Stimulated activated CD8-positive, alpha-beta memory T cell treated with anti-CD3 and anti-CD28 coated beads, Interleukin-4, amount 100 ng/mL, for 4 hours (primary cell): ENCODE measurements at places on chromosomes 11 and 22.

DNA sequence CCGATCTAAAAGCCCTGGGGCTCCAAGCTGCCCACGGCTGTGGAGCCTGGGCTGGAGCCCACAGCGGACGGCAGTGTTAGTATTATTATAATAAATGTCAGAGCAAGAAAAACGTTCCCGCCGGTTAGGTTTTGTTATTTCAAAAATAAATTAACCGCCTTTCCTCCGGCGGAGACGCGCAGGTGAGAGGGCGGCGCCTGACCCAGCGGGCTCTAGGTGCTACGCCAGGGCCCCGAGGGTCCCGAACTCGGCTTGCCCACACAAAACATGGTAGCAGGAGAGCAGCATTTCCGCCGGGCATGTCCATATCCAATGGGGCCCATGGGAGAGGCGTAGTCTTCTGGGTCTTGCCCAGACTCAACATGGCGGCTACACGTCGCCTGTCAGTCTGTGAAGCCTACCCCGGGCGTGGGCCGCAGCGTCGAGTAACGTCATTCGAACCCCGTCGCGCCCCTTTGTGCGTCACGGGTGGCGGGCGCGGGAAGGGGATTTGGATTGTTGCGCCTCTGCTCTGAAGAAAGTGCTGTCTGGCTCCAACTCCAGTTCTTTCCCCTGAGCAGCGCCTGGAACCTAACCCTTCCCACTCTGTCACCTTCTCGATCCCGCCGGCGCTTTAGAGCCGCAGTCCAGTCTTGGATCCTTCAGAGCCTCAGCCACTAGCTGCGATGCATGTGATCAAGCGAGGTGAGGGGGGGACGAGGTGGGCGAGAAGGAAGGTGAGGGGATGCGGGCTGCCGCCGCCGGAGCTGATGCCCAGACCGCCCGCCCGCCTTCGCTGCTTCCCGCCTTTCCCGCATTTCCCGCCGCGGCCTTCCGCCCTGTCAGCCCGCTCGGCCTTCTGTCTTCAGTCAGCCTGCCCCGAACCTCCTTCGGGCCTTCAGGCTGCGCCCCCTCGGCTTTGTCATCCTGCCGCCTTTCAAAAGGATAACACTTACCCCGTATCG, at the start of gene RRM1:
RRM1 (plus strand) TSS at position 452 of the 944 bp plus-strand sequence; CDS start at position 666, 214 bp downstream.
- peak; percentile 87 for DNase-seq

- no peak for DNase-seq
Measured at GRCh38 chr11:3137486-3138177, 27.5 kb downstream of the OSBPL5 start.

- no peak for DNase-seq
Measured at GRCh38 chr22:44759430-44760310, 7.3 kb downstream of the ARHGAP8 start.

DNA sequence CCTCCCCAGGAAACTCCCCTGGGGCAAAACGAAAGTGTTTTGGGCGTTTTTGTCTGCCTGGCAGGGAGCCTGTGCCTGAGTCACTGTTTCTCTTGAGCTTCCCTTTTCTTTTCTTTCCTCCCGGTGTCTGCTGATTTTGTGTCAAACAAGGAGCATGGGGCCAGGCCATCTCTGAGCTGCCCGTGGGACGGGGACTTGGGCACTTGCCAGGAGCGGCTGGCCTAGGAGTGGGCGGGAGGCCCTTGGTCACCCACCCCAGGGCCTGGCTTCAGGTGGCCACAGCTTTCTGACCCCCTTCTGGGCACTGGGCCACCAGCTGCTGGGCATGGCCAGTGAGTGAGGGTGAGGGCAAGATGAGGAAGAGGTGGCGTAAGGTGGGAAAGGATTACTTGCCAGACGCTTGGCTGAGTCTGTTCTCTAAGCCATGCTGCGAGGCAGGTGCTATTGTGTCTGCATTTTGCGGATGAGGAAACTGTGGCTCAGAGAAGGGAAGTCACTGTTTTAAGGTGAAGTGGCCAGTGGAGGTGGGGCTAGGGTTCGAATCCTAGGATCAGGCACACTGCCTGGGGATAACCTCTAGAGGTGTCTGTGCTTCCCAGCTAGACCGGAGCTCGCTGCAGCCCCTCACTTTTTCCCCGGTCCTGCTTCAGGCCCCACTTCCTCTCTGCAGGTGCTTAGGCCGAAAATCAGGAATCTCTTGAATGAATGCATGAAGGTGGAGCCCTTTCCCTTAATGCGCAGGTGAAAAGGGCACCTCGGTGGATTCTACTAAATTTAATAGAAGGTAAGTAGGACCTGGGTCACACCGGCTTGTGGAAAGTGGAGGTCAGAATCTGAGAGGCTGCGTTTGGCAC, 7.8 kb upstream of the NFAM1 start:
- DNase-seq = no peak

DNA sequence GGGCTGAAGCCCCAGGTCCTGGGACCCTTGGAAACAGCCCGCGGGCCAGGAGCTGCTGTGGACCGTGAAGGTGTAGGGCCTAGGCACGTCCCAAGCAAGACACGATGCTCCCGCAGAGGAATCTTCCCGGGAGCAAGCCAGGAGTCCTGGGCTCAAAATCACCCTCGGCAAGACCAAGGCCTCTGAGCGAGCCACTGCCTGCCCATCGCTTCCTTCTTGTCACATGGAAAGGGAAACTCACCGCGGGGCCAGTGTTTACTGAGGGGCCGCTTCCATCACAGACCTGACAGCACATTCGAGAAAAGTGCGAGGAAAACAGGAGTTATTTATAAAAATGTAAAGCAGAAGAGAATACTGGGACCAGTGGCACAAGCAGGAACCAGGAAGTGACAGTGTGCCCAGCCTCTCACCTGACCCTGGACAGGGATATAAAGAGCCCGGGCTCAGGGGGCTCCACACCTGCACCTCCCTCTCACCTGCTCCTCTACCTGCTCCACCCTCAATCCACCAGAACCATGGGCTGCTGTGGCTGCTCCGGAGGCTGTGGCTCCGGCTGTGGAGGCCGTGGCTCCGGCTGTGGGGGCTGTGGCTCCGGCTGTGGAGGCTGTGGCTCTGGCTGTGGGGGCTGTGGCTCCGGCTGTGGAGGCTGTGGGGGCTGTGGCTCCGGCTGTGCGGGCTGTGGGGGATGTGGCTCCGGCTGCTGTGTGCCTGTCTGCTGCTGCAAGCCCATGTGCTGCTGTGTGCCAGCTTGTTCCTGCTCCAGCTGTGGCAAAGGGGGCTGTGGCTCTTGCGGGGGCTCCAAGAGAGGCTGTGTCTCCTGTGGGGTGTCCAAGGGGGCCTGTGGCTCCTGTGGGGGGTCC, at the start of gene KRTAP5-5:
KRTAP5-5 (plus strand) TSS at position 450 of the 860 bp plus-strand sequence; CDS start at position 516, 66 bp downstream.
- DNase-seq = no peak

- DNase-seq = no peak
Measured at GRCh38 chr22:30305906-30306626, 16.8 kb upstream of the CASTOR1 start.

GRCh38 chr11:38924644-38925043, 2326.6 kb upstream of the RAG2 start:
- DNase-seq = no peak

DNA sequence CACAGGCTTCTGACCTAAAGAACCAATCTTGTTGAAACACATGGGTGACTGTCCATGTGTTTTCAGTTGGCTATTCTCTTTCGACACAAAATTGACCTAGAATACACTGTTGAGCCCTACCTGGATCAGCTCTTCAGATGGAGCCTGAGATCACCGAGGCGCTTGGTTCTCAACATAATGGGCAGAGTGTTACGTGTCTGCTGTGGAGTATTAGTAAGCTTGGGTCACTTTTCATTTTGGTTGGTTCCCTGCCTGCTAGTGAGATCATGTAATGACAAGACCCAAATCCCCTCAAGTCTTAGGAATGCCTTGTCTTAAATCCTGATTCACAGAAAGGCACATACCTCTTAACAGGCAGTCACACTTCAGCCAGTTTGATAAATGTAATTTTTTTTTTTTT, 8.7 kb downstream of the MED19 start:
- no peak for DNase-seq

GRCh38 chr11:77346906-77347603, 45.6 kb upstream of the GDPD4 start:
- DNase-seq = no peak

DNA sequence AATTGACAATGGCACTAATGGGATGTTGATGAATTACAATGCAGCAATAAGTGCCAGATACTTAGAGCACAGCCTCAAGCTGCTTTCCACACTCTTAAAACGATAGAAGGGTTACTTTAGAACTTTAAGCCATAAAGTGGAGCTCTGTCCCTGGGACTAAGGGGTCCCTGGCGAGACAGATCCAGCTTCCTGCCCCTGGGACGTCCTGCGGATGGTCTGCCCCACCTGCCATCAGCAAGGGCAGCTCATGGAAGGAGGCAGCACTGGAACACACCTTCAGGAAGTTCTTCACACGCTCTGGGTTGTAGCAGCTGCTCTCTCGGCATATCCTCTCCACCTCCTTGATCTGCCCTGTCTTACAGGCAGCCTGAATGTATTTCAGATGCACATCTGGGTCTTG, 45.1 kb upstream of the SLC25A1 start:
- no peak for DNase-seq
